ENCODE measurements at places on chromosomes 2 and 18.

- DNase-seq = no peak
Measured at GRCh38 chr2:26506279-26506678, 28.4 kb upstream of the OTOF start.

GRCh38 chr2:65691816-65692215 is 259.4 kb upstream of the SPRED2 start:
- DNase-seq = no peak

DNA sequence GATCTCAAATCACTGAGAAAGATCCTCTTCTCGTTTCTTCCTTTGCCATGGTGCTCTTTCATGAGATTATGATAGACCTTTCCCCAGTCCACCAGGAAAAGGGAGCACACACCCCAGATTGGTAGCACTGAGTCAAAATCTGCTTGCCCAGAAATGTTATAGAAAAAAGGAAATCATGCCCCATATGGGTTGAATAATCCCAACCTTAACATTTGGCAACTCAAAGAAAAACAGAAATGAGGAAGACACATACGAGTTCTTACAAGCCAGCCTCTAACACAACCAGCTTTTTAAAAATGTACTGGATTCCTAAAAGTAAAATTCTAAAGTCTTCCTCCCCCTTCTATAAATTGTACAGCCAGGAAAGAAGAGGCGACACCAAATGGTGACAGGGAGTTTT is 103.0 kb downstream of the ANKRD44 start:
- DNase-seq = no peak

- no peak for DNase-seq
Measured at GRCh38 chr2:46387292-46387691, 90.1 kb downstream of the EPAS1 start.

- DNase-seq = no peak
Measured at GRCh38 chr2:239555571-239555905, 154.7 kb upstream of the HDAC4 start.

DNA sequence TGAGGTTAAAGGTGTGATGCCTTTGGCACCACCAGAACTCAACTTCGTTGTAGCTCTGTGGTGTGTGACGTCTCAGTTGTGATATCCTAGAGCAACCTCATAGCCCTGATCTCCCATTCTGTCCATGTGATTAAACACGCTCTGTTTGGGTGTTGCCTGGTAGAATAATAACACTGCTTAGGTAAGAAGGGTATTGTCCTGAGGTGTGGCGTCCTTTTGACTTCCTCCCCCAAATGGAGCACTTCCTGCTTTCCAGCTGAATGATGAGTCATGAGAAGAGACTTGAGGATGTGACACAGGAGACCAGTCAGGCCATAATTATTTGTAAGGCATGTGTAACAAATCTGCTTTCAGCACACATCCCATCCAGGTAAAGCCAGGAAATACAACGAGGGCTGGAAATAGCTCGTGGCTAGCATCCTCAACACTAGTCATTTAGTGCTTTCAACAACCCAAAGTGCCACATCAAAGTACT is 100.7 kb downstream of the RAPGEF4 start:
- no peak for DNase-seq

DNA sequence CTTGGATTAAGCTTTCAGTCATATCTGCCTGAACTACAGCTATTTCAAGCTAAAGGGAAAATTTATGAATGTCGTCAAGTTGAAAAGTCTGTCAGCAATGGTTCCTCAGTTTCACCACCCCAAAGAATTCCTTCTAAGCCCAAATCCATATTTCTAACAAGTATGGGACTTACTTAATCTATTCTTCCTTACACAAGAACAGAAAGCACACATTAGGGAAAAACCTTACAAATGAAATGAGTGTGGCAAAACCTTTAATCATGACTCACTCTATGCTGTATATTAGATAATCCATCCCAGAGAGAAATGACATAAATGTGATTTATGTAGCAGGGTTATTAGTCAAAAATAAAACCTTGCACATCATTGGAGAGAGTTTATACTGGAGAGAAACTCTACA is 78.9 kb downstream of the RAB31 start:
- no peak for DNase-seq

- no peak for DNase-seq
Measured at GRCh38 chr18:67715567-67715966, 199.0 kb upstream of the DSEL start.

GRCh38 chr2:88621432-88621831 is 5.8 kb downstream of the EIF2AK3 start:
- DNase-seq = no peak

- no peak for DNase-seq
Measured at GRCh38 chr2:208366215-208367127, 40.1 kb upstream of the PTH2R start.

- no peak for DNase-seq
Measured at GRCh38 chr2:160402997-160403979, 90.3 kb downstream of the RBMS1 start.

DNA sequence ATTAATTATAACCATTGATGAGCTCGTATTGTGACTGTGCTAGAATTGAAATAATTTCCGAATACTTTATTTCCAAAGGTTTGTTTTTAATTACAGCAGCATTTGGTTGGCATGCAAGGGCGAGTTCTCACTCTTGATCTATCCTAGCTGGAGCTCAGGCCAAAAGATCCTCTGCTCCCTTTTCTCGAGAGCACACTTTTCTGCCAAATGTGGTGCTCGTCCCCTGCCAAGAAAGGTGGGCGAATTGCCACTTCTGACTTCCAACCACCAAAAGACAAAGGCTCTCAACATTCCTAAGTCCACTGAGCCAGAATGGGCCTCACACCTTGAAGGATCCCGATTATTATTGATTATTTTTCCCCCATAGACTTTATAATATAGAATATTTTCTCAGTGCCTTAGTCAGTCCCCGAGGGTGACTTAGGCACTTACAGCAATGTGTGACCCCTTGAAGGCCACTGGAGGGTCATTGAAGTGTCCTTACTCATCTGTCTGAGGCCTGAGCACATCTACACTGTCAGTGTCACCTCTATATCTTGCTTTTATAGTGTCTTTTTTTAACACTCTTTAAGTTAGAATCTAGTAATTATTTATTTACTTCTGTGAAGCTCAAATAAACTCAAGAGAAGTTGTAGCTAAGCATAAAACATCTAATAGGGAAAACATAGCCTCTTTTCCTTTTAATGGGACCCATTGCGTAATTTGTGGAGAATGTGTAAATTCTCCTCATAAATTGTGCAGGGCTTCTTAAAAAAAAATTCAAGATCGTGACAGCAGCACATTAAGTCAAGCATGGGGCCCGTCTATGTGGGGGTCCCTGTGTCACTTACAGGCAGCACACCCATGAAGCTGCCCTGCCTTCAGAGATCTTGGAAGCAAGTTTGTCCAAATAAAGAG is 98.3 kb downstream of the MEIS1 start:
- DNase-seq = no peak

DNA sequence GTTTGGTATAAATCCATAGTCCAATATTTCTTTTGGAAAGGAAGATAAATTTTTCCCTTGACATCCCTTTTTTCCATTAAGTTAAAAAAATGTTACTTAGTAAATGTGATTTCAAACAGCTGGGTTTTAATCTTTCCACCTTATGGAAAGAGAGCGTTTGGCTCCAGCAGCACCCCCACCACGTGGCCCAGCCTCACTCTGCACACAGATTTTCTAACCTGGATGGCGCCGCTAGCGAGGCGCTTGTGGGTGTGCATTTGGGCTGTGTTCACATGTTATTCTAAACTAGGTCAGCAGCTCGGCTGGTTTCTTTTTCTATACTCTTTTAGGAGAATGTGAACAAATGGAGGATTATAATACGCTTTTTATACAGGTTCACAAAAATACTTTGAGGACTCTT is 218.0 kb downstream of the LDLRAD4 start:
- DNase-seq = no peak

- no peak for DNase-seq
Measured at GRCh38 chr2:174868878-174869277, 104.6 kb upstream of the CHRNA1 start.

DNA sequence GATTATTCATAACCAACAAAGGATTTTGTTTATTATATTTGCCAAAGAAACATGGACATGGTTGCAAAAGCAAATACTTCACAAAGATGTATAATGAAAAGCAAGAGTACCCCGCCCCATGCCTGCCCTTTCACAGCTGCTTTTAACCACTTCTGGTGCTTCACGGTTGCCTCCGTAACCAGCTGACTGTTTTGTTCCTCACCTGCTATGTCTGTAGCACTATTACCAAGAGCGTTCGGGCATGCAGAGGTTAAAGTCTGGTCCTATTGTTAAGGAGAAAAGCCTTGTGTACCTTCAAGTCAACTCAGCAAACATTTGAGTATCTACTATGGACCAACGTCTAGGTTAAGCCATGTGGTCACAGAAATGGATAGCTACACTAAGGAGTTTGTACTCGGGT is 115.2 kb upstream of the FOSL2 start:
- no peak for DNase-seq

DNA sequence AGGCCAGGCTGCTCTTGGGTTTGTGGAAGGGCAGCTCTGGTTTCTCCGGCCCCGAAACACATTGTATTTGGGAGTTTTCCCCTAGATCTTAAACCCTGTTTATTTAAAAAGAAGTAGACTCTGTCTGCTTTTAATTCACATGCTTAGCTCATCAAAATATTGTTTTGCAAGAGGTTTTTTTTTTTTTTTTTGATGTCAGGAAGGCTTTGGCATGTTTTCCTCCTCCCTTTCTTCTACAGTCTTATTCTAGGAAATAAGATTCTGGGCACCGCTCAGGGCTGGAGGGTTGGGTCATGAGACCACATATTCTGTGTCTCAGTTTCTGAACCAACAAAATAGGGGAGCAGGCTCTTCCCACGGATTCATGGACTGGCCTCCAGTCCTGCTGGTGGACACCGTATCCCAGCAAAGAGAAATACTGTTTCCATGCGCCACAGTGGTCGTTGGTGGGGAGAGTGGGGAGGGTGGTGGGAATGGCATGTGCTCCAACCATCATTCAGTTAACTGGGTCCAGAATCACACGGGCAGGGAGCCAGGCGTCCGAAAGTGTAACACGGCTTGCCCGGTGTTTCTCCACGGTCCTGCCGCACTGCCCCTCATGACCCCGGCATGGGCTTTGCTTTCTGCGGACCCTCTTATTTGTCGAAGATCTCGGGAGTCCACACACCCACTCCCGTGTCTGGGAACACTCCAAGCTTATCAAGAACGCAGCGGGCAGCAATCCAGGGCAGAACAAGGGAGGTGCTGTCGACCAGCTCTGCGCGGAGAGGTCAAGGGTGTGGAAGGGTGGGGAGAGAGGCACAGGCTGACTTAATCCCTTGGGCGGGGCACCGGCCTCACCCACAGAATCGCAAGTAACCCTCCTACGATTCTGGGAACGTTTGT is 176.7 kb downstream of the GLI2 start:
- DNase-seq = no peak

DNA sequence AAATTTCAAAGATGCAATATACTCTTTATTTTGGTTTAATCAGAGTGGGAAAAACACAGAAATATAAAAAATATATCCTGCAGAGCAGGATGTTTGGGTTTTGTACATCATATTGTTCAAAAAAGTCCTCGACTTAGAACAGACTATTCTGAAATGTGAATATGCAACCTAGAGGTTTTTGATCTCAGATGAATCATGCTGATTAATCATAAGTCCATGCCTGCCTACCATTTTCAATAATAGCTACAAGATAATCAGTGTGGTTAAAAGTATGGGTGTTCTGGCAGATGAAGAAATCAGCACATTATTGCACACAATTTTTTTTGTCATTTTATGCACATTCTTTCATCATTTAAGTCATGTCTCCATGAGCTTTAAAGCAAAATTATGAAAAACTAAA is 1261.0 kb upstream of the NXPH2 start:
- no peak for DNase-seq

DNA sequence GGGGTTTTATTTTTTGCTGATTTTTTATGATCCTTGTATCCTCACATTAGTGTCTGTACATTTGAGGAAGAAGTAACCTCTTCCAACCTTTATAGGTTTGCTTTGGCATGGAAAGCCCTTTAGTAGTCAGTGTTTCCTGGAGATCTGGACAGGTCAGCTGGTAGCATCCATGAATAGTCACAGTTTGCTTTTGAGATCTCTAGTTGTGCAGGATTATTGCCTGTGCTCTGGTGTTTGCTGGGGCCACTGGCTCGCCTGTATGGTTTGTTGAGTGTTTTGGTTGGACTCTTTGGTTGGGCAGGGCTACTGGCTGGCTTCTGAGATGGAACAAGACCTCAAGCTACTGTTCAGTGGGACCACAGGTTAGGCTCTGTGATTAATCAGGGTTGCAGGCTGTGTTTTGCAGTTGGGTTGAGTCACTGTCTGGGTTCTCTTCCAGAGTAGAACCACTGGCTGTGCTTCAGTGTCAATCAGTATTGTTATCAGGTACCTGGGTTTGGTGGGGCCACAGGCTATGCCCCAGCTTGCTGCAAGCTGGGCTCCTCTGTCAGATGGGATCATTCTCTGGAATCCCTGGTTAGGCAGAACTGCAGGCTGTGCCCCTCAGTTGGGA is 20.0 kb downstream of the SP140L start:
- DNase-seq = no peak

- DNase-seq = no peak
Measured at GRCh38 chr18:3304832-3305231, 42.9 kb downstream of the MYL12B start.

GRCh38 chr2:186532891-186533290 is 46.8 kb downstream of the ZC3H15 start:
- DNase-seq = no peak

DNA sequence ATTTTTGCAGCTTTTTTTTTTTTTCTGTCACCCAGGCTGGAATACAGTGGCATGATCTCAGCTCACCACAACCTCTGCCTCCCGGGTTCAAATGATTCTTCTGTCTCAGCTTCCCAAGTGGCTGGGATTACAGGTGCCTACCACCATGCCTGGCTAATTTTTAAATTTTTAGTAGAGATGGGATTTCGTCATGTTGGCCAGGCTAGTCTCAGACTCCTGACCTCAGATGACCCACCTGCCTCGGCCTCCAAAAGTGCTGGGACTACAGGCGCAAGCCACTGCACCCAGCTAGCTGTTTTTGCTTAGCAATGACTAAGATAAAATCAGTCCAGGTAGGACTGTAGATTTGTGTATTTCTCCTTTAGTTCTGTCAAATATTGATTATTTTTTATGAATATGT is 403.7 kb downstream of the PID1 start:
- DNase-seq = no peak

DNA sequence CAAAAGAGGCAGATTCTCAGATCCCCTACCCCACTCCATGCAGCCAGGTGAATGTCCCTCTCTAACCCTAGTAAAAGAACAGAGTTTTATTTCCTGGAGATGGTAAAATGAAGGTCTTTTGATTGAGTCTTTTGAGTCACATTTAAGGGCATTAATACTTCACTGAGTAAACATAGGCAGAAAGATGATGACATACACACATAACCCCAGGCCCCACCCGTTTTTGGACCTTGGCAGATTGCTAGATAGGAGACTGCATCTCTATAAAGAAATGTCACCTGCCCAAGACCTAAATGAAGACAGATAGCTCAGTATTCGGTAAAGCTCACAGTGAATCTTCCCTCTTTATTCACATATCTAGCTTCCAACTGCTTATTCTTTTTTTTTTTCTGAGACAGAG is 28.3 kb upstream of the PEX13 start:
- no peak for DNase-seq

GRCh38 chr2:10847008-10847407 is 34.4 kb upstream of the PDIA6 start:
- DNase-seq = no peak

All from iPS DF 19.7 (cell line).